Peyer's patch (tissue), 4 donors: ENCODE measurements at places on chromosomes 16 and 17.
A peak's percentile ranks its signal among the peaks of the same experiment; 100 is the strongest.

DNA sequence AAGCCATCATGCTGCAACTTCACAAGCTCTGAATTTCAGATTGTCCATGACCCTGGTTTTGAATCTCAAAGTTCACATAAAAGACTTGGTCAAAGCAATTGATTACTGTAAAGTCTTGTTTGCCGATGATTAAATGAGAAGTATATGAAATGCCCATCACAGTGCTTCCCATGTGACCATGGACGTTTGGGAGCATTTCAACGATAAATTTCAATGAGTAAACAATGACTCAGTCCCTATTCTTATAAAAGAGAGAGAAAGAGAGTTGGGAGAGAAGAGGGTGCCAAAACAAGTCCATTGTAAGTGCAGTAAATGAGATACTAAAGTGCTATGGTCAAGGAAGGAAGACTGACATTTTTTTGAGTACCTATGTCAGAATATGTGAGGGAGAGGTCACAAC is 276.9 kb downstream of the SOX9 start:
- DNase-seq = no peak

DNA sequence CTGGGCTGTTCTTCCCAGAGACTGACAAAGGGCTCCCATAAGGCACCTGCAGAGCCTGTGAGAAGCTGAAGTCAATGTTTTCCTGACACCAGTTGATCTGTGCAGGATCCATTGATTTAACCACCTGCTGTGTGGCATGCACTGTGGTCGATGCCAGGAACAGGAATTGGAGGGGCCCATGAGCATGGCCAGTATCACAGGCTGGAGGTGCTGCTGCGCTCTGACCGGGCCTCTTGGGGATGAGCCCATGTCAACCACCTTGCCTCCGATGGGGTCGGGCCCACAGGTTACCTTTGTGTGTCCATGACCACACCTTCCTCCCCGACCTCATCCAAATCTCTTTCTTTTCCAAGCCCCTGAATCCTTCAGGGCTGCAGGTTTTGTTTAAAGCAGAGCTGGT is 18.2 kb upstream of the STH start:
- no peak for DNase-seq

GRCh38 chr16:66918803-66919568 is at the start of gene CDH16:
Gene CDH16 (minus strand): TSS chr16:66918885. CDS start chr16:66918065, 820 bp downstream.
- DNase-seq = no peak

DNA sequence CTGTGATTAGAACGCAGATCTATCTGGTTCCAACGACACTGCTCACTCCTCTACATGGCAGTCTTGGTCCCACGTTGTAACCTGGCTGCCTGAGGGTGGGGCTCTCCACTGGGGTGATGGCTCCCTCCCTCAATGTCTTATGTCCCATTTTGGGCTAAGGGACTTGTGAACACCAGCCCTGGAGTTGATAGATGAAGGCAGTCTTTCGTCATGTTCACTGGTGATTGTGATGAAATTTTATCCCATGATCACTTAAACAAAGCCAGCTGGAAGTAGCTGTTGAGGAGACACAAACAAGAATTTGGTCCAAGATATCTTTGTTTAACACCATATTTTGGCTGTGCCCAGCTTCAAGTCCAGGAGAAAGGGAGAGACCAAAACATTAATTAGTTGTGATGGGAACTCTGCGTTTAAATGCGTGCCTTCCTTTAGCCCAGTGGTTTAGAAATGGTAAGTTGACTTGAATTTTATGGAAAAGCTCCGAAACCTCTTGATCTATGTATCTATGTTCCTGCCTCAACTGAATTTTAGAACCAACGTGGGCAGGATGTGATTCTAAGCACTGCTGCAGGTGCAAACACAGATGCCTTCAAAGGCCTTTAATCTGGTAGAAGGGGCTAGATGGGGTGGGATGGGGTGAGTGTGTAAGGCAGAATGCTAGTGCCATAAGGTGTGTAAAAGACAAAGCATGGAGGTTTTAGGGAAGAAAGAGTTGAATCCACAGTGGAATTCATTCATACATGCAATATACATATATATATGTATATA is 186.8 kb upstream of the IRX3 start:
- DNase-seq = no peak

DNA sequence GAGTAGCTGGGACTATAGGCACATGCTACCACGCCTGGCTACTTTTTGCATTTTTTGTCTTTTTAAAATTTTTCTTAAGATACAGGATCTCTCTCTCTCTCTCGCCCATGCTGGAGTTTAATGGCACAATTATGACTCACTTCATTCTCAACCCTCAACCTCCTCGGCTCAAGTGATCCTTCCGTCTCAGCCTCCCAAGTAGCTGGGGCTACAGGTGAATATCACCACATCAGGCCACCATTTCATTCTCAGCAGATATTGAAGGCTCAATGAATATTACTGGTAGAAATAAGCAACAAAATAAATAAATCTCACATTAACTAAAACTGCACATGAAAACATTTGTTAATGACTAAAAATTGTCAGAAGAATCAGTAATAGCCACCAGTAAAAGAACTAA is 41.7 kb downstream of the BRIP1 start:
- no peak for DNase-seq

GRCh38 chr17:82449131-82449882 is 1.2 kb downstream of the CYBC1 start:
- peak; percentile 98 for DNase-seq

DNA sequence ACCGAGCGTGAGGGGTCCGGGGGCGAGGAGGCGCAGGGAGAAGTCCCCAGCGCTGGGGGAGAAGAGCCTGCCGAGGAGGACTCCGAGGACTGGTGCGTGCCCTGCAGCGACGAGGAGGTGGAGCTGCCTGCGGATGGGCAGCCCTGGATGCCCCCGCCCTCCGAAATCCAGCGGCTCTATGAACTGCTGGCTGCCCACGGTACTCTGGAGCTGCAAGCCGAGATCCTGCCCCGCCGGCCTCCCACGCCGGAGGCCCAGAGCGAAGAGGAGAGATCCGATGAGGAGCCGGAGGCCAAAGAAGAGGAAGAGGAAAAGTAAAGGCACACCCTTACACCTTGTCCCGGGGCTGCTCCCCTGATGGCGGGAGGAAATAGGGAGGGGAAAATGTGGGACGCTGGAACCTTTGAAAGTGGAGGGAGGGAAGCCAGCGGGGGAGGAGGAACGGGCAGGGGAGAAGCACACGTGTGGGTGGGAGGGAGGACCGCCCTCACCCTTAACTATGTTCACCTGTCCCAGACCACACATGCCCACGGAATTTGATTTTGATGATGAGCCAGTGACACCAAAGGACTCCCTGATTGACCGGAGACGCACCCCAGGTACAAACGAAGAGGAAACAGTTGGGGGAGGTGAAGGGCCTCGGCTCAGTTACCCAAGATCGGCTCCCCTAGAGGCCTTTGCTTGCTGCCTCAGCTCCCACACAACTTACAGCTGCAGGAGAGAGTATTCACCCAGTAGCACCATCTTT is 916 bp downstream of the PAGR1 start:
- DNase-seq = peak; percentile 76

GRCh38 chr17:55588446-55589242 is 77.4 kb upstream of the SMIM36 start:
- DNase-seq = no peak

GRCh38 chr16:72937916-72938794 is 109.8 kb downstream of the ZFHX3 start:
- no peak for DNase-seq

DNA sequence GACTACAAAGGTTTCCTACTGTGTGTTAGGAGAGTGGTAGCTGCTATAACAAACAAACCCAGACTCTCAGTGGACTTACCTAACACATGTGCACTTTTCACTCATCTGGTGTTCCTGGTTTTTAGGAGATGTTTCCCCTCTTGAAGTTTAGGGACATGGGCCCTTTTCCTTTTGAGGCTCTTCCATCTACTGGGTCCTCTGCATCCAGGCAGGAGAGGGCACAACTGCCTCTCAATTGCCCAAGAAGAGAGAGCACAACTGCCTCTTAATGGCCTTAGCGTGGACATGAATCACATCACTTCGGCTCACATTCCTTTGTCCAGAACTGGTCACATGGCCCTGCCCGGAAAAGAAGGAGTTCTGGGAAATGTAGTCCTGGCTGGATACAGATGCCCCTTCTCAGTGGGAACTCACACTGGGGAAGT is 9.8 kb upstream of the TNRC6C start:
- no peak for DNase-seq

DNA sequence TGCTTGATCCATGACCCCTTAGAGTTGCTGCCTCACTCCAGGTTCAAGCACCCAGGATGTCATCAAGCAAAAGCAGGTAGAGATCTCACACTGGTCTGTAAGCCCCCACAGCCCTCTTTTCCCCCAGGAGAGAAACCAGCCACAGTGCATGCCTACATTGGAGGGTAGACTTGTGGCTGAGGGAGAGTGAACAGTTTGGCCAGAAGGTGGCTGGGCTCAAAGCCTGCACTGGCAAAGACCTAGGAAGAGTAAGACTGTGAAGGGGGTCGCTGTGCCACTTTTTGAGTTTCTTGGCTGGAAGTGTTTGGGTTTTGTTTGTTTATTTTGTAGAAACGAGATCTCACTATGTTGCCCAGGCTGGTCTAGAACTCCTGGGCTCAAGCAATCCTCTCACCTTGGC is 28.5 kb downstream of the HOXB1 start:
- no peak for DNase-seq

DNA sequence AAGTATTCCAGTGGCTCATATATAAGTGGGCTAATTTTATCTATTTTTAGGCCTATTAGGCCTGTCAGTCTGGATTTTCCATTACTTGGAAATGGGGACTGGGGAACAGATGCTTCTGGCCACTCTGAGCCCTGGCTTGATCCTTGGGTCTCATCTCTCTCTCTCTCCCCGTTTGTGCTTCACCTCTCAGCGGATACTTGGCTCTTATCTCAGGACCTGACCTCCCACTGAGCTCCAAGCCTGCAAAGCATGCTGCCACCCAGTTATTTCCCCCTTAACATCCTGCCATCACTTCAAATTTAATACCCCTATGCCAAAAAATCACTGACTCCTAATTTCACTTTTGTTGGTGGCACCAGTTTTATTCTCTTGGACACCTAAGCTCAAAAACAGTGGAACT is 4.2 kb downstream of the ZNF843 start:
- DNase-seq = no peak

- no peak for DNase-seq
Measured at GRCh38 chr17:79952265-79952877, 83.3 kb downstream of the TBC1D16 start.

DNA sequence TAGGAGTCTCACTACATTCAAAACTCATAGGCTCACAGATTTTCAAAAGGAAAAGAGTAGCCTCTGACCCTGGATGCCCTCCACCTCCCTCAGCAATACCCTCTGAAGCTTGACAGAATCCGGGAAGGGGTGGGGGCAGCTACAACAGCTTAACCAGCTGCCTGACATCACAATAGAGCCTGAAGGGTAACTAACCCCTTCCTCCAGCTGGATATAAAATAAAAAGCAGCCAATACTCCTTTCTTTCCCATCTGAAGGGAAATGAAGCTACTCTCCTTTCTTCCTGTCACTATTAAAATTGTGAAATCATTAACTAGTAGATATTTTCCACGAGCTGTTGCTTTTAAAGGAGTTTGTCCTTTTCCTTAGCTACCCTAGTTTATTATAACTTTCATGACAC is 24.0 kb downstream of the USP31 start:
- no peak for DNase-seq

DNA sequence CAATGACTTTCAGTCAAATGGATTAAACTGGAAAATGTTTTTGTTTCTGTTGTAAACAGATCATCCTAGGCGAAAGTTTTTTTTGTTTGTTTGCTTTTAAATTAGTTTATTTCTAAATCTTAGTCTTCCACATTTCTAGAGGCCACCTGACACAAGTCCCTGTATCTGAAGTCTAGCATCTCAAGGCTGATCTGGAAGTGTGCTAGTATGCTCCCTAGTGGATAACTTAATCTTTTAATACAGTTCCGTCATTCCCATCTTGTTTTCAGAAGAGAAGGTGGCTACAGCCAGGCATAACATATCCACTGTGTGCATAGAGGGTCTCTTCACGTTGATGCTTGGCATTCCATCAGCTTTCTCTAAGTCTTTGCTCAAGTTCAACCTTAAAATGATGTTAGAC is 7.6 kb downstream of the IFT20 start:
- DNase-seq = no peak

DNA sequence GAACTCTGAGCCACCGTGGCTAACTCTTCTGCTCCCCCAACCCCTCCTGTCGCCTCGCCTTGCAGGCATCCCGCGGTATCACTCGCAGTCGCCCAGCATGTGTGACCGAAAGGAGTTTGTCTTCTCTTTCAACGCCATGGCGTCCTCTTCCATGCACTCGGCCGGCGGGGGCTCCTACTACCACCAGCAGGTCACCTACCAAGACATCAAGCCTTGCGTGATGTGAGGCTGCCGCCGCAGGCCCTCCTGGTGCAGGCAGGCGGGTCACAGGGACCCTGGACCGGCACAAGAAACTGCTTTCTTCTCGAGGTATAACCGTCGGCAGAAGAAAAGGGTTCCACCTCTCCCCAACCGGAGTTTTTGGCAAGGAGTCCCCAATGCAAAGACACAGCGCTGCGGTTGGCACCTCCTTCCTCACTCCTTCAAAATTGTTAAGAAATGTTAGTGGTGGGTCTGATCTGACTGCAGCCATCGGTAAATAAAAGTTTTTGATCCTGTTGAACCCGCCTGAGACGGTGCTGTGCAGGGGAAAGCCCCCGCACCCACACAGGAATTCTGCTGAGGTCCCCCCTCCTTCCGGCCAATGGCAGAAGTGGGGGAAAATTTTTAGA is 2.6 kb downstream of the FOXF1 start:
- no peak for DNase-seq

GRCh38 chr16:55933038-55933437 is 57.9 kb upstream of the CES5A start:
- no peak for DNase-seq
